ENCODE measurements at places on chromosomes 6 and 20.

- no peak for DNase-seq
These were observed 109.5 kb downstream of the LCA5 start for GRCh38 chr6:79427721-79428120.

- DNase-seq: no peak
These were observed 27.3 kb downstream of the FAM229B start for GRCh38 chr6:112114577-112115223.

- DNase-seq: no peak
These were observed 4.3 kb downstream of the VSX1 start for GRCh38 chr20:25077610-25078169.

DNA sequence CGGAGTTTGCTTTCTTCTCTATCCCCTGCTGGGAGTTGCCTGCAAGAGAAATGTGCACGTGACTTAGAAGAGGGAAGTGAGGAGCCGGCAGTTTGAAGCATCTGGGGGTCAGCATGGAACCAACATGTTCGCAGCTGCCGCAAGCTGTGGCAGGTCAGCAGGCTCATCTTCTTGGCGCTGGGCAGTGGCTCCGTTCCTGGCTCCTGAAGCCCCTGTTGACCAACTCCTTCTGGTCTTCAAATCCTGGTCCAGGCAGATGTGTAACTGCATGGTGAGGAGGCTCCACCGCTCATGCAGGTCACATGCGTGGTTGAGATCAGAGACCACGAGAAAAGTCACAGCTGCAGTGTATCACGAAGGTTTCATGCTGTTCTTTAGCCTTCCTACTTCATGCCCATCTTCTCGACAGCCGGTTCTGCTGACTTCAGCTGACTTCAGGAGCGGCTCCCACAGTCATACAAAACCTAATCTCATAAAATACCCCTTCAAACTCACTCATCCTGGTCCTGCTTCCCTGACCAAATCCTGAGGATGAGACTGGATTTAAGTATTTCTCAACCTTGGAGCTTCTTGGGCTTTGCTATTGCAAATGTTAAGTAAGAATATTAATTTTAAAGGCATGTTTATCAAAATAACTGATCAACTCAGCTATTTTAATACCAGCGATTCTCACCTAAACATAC, 44.9 kb upstream of the BCAS1 start:
- DNase-seq: no peak

DNA sequence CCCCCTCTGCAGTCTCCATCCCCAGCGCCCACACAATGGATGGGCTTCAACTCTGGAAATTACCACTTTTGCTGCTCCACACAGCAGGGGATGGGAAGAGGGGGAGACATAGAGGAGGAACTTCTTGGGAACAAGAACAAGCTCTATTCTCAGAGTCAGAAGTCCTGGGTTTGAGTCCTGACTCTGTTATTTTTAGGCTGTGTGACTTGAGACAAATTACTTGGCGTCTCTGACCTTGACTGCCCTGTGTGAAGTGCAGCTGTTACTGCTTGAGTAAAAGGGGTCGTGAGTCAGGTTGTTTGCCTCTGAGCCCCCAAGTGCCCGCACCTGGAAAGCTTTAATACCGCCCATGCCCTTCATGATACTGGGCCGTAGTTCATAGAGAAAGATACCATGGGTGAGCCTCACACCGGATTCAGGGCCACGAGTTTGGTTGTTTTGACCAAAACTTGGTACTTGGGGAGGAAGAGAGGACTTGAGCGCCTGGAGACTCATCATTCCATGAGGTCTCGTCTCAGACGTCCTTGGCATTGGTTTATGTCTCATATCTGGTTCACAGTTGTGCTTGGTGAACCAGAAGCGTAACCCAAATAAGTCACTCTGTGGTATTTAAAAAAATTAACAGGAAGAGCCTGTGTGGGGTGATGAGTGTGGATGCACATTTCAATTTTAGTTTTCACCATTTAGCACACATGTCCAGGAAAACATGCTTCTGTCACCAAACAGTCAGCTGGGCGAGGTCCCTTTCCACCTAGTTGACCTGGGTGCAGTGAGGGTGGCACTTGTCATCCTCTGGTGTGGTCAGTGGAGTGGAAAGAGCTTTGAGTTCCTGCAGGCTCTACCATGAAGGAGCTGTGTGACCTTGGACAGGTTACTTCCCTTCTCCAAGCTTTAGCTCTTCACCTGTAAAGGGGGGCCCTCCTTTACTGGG, 75.6 kb downstream of the CDC5L start:
- no peak for DNase-seq

DNA sequence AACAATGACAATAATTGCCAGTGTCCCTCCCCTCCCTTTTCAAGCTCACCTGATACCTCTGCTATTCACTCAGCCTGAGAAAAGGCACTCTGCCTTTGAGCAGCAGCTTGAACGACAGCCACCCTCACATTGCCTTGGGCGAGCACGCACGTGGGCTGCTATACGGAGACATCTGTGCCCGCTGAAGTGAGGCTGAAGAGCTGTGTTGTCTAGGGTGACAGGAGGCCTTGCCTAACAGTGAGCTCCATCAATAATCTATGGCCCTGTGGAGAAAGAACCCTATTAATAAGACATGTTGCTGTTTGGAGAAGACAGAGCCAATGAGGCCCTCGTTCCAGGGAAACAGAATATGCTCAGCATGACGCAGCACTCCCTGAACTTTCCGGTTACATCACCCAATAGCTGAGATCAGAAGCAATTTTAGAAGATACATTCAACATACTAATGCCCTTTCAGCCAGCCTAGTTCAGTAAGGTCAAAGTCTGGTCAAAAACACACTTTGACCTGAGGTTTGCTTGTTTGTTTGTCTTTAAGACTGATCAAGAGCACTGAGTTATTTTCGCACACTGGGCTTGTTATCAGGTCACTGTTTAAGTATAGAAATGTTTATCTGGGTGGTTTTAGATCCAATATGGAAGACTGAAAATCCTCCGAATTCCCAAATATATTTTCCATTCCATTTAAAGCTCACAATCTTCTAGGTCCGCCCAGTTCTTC, 30.6 kb downstream of the RBM24 start:
- no peak for DNase-seq
